Stimulated activated CD4-positive, alpha-beta T cell treated with anti-CD3 and anti-CD28 coated beads, TNF-alpha, amount 100 ng/mL, for 48 hours (primary cell): ENCODE measurements at places on chromosomes 13 and 19.

DNA sequence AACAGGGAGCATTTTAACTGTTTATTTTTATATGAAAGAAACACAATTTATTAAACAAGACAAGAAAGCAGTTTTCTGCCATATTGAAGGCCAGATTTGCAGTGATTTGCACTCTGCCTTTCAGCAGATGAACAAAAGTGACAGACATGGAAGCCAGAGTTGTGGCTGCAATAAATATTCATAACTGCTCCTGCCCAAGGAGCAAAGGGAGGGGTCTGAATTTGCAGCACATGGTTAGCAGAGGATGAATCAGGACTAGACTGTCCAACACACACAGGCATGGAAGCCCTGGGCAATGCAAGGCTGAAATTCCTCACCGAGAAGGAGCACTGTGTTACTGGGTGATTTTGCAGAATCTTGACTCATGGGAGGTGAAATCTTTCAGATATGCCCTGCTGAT is 418.2 kb downstream of the DCT start:
- no peak for DNase-seq

GRCh38 chr19:3822683-3823349 is 36.6 kb upstream of the MATK start:
- no peak for DNase-seq

DNA sequence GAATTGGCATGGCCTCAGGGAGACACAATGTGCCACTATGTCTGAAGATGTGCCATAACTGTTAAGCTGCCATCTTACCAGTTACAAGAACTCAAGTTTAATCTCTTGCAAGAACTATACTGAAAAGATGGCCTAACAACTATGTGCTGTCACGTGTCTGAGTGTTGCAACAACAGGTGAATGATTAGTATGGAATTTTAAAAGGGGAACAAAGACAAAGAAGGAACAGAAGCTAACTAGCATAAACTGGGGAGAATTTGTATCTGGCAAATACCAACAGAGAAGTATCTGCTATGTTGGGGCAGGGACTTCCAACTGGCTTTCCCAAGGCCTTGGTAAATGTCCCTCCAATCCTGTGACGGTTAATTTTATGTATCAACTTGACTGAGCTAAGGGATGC is 11.5 kb upstream of the ACOD1 start:
- DNase-seq, result no peak

GRCh38 chr19:32373585-32374295 is 28.3 kb downstream of the ZNF507 start:
- DNase-seq, result no peak

GRCh38 chr19:49213791-49214190 is 56.2 kb downstream of the TRPM4 start:
- no peak for DNase-seq

GRCh38 chr19:4012092-4012974 is 4.8 kb downstream of the PIAS4 start:
- no peak for DNase-seq

GRCh38 chr19:33251076-33251475 is 25.4 kb upstream of the SLC7A10 start:
- no peak for DNase-seq

DNA sequence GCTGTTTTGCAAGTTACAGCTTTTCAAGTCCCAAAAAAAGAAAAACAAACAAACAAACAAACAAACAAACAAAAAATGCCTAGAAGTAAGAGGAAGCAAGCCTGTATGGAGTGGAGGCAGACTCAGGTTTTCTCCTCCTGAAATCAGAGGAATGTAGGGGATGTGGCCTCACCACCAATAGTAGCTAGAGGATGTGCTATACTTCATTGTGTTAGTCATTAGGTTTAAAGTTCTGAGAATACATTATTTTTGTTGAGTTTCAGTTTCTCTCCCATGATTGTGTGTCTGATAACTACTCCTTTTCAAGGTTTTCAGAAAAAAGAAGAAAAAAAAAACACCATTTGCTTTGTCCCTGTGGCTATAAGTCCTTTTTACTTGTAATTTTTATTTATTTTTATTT is 524.5 kb downstream of the GPC6 start:
- no peak for DNase-seq

DNA sequence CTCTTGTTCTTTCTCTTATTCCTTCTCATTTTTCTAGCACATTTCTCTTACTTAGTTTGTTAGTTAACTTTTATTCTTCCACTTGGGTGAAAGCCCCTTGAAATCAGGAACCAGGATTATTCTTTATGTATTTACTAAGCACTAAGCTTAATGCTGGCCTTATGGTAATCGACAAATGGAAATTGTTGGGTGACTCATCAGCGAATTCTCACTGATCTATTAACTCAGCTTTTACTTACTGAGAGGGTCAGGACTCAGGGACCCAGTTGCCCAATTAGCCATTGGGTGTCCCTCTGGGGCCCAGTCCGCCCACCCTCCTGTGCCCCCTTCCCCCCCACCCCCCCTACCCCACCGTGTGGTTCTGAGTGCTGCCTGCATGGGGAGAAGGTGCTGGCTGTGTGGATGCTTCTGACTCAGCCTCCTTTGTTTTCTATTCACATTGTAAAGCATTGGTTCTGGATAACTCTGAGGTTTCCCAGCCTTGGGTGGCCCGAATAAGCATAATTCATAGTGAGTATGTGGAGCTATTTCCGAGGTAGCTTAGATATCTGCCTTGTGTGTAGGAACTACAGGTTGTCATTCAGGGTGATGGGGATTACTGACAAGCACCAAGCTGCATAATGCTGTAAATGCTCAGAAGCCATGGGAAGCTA is 240.9 kb downstream of the FGF9 start:
- no peak for DNase-seq

DNA sequence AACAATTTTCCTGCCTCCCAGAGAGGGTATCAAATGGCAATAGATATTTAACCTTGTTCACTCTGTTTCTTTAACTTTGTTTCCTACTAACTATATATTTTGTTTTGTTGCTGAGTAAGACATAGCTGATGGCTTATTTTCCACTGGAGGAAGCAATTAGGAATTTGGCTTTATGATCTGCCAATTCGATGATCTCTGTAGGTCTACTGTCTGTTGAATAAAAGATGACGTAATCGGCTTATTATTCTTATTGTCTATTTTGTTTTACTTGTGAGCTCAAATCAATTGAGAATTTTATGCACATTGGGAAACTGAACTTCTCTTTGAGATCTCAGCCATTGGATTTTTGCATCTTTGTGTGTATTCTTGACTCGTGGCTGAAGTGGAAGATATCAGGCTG is 862.6 kb downstream of the EFNB2 start:
- no peak for DNase-seq

GRCh38 chr19:4313847-4314490 is 9.6 kb downstream of the FSD1 start:
- DNase-seq, result no peak

- no peak for DNase-seq
Measured at GRCh38 chr19:2097203-2097885, 629 bp downstream of the IZUMO4 start.

GRCh38 chr19:11414544-11414943 is 4.6 kb downstream of the RGL3 start:
- no peak for DNase-seq

GRCh38 chr19:17420475-17420924 is 653 bp downstream of the MVB12A start:
- DNase-seq, result no peak

DNA sequence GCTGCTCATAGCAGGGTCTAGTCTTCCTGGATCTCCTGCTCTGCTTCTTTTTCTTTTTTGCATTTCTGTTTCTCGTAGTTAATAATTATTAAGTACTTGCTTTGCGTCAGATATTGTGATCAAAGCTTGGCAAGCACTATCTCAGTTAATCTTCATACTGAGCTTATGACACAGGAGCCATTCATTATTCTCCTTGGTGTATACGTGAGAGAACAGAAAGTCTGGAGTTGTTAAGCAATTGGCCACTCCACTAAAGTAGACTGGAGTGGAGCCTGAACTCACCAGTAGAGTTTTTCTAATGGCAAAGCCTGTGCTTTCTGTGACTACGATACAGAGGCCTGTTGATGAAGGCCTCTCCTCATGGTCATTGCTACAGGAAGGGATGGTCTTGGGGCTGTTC is 285.9 kb downstream of the RFC3 start:
- no peak for DNase-seq

GRCh38 chr13:101242720-101243119 is 173.6 kb downstream of the NALCN start:
- no peak for DNase-seq

DNA sequence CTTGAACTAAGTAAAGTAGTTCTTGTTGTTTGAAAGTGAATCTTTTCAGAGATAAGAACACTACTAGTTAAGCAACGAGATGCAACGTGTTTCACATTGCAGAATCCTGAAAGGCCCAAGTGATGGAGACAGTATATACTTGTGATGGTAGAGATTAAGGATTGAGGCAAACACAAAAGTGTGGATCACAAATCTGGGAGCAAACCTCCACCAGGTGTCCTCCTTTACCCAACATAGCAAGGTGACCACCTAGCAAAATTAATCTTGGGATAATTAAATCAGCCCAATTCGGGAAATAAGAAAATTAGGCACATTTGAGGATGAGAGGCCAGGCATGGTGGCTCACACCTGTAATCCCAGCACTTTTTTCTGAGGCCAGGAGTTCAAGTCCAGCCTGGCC is 563.9 kb downstream of the DACH1 start:
- DNase-seq, result no peak

- DNase-seq, result no peak
Measured at GRCh38 chr13:90091611-90092010, 1255.9 kb upstream of the MIR17HG start.

DNA sequence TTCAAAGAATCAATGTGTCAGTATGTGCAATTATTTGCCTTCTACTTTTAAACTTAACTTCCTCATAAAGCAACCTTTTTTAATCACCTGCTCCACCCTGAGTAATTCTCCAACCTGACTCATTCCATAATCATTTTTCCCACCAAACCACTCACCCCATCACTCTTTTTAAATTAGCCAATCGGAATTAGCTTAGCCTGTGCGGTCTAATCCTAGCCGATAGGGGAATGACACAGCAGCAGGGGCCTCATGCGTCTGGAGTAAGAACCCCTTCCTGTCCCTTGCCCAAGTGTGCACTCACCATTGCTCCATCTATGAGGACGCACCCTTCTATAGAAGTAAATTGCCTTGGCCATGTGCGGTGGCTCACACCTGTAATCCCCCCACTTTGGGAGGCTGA is 27.4 kb upstream of the ZNF83 start:
- no peak for DNase-seq

DNA sequence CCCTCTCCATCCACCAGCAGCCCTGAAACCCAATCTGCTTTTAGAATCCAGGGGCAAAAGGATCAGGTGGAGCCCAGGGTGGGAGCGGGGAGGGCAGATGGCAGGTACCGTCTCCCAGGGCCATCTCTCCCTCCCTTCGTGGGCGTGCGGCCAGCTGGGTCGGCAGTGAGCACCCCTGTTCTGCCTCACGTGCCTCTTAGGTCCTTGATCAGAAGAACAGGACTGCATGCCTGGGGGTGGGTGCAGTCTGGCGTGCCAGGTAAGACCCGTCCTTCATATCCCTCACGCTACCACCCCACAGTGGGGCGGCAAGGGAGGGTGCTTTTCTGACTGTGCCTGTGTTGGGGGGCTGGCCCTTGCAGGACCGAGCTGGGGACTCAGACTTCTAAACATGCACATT is 2.0 kb downstream of the SLC8A2 start:
- no peak for DNase-seq

- no peak for DNase-seq
Measured at GRCh38 chr19:31817971-31818797, 468.9 kb upstream of the TSHZ3 start.

DNA sequence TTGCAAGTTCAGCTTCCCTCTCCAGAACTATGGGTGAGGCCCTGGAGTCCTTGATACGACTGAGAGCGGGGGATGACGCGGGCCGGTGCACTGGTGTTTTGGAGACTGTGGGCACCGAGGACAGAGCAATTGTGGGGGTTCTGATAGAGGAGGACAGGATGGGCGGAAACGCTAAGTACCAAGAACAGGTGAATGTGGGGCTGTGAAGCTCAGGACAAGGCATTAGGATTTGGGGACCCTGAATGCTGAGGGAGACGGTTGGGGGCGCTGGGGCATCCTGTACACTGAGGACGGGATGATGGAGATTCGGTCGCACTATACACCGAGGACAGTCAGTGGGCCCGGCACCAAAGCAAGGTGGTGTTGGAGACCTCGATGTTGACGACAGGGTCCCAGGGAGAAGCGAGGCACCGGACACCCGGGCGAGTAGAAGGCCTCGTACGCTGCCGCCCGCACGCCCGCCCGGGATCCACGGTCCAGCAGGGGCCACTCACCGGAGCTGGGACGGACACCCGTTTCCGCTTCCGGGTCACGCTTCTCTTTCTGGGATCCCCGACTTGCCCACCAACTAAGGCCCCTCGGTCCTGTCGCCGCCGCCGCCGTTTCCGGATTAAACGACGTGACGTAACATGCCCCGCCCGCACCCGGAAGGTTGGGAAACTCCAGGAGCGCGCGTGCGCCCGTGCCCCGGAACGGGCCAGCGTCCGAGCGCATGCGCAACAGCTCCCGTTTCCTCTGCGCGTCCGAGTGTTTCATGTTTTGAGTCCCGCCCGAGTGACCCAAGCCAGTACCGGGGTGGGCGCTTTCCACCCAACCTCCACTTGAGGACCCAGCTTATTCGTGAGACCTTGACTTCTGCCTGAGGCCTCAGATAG is at the start of gene CHMP2A:
CHMP2A (minus strand) TSS at position 612 of the 875 bp plus-strand sequence. CDS start 893 bp downstream, outside the sequence.
- DNase-seq, result peak; percentile 97

- DNase-seq, result no peak
Measured at GRCh38 chr19:54551950-54552912, 21.4 kb upstream of the LILRA2 start.

DNA sequence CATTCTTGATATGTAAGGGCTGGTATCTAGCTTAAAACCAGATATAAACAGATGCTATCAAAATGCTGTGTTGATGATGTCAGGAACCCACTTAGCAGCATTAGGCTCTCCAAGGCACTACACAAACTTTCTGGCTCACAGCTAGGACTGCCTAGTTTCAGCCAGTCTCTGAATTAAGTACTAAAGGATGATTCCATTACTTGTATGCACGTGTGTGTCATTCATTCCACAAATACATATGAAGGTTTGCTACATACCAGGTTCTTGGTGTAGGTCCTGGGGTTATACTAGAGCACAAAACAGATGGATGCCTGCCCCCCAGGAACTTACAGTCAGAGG is 151.5 kb downstream of the RGCC start:
- no peak for DNase-seq

DNA sequence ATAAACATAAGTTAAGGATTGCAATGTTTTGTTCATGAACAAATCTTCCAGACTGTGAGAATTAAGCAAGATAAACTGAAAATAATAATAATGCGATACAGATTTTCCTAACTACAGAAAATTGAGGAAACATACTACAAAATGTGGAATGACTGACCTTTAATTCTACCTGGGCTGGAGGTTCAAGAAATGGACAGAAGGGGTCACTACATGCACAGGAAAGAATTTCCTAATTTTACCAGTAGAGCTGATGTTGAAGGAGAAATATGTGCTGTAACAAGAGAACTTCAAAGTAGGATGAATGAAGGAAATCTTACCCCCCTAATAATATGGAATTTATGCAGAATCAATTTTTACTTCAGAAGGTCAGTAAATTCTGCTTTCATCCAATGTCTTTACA is 62.3 kb downstream of the ZNF627 start:
- no peak for DNase-seq

DNA sequence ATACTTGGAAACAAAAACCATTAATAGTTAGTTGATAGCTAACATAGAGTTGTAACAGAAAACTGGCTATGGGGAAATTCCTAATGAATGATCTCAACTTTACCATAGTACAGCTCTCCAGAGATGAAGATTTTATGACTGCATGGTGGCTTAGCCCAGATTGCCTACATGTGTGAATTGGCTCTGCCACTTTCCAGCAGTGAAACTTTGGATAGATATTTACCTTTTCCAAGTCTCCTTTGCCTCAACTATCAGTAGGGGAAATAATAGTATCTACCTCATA is 161.1 kb downstream of the LACC1 start:
- DNase-seq, result no peak

- no peak for DNase-seq
Measured at GRCh38 chr13:46622630-46623256, 69.8 kb downstream of the LRCH1 start.
